ENCODE measurements at places on chromosomes 3 and 15. TPM values are rescaled to one million over a fixed set of nuclear protein-coding genes. Genes with fewer than 3 reads are reported as not detected.
A peak's percentile ranks its signal among the peaks of the same experiment; 100 is the strongest.

- DNase-seq: peak; percentile 24
Observed at GRCh38 chr15:68775671-68776476, 44.8 kb downstream of the ANP32A start.

DNA sequence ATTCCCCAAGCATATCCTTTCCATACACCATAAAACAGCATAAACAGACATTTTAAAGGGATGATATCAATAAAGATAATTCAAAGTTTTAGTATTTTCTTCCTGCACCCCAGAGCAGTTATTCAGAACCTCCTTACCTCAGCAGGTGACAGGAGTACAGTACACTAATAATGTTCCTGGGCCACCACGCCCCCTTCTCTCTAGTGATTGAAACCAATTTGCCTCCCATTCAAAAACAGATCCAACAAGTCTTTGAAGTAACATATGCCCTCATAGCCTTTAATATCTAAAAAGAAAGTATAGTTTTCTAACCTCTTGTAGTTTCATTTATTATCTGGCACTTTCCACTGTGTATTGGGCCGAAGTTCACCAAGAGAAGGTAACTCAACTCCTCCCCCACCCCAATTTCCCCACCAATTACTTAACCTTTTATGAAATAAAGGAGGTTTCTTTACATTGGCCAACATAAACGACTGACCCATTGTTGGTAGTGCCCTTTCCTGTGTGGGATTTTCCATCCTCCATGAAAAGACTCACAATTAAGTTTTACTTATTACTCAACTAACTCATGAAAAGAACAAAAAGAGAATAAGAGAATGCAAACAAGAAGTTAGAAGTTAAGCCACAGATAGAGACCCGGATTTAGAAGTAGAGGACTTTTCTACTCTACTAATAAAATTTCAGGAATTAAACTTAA lies 5.0 kb upstream of the ATP8B4 start:
- DNase-seq: no peak

FETUB gene
- not detected for total RNA-seq

DNA sequence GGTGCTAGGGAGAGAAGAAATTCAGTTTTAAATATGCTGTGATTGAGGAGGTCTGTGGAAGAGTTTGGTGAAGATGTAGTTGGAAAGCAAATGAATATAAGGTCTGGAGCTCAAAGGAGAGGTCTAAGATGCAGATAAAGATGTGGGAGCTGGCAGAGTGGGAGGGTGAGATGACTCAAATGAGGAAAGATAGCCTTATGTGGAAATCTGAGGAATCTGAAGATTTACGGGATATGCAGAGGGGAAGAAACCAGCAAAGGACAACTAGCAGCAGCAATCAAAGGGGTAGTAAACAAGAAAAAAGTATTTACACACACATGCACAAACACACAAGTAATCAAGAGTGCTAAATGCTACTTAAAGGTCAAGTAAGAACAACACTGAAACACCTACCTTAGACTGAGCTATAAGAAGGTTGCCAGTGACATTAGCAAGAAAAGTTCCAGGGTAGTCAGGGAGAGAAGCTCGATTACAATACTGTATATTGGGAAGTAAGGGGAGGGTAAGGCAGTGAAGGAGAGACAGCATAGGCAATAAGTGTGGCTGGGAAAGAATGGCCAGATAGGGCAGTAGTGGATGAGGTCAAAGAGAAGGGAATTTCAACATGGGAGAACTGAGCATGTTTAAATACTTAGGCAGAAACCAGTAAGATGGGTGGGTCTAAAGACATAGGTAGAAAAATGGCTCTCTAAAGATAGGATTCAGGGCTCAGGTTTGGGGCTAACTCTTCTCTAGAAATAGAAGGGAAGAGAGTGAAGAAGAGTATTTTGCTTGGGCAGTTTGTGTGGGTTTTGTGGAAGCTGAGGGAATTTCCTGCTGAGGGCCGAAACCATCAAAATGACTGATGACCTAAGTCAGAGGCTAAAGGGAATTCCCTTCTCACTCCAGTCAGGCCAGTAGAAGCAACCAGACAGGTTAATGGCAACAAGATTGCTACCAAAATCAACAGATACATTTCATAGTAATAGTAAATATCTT lies 8.9 kb downstream of the CMTM6 start:
- peak; percentile 40 for DNase-seq

- peak; percentile 37 for DNase-seq
Observed at GRCh38 chr15:40249477-40250303, 10.8 kb downstream of the PAK6 start.

DNA sequence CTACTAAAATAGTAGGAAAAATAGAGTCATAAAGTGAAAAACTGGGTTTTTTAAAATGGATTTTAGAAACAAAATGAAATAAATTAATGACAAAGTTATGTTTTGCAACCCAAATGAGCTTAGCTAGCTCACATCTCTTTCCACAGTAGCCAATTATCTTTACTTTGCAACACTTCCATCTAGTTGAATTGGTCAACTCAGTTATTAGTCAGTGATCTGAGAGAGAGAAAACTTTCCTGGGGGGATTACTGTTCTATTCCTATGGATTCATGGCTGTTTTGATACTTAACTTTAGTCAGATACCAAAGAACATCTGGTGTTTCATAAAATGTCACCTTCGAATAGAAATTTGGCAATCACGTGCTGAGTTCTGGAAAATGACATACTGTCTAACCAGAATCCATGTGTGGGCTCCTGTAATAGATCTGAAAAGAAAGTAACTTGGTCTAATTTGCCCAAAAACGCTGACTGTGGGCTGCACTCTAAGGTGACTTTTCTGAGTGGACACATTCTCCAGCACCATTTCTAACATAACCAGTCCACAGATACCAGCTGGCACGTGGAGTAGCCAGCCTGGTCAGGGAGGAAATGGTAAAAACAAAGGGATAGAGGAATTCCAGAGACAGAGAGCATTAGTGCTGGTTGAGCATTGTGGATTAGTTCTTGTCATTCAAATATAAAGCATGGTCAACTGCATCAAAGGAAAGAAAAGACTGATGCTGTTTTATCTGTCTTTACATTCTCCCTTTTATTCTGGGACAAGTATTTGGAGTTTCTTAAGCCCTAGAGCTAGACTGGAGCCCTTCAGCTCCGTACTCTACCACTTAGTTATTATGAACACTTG lies 45.2 kb upstream of the CCDC80 start:
- no peak for DNase-seq

DNA sequence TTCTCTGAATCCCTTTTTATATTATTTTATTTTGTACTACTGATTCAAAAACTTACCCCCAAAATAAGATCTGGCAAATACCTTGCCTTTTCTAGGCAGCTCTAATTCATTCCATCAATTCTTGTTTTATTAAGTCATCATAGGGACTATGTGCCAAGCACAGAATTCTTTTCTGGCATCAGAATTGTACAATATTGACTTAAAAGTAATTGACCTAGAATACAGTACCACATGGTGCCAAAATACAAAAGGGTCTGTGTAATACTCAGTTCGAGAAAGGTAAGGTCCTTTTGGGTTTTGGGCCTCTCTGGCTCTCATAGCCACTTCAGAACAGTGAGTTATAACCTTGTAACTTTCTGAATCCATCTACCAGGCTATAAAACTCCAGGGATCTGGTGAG lies 46.2 kb downstream of the KBTBD8 start:
- peak; percentile 8 for DNase-seq

SPINK8 gene
- total RNA-seq: not detected

- DNase-seq: no peak
Observed at GRCh38 chr3:152728231-152728980, 106.5 kb upstream of the P2RY1 start.

MYL3 gene
- not detected for total RNA-seq

- no peak for DNase-seq
Observed at GRCh38 chr3:47001731-47002170, 22.3 kb downstream of the NBEAL2 start.

Data from IMR-90 (cell line).